NCI-H1694 (cell line): ENCODE measurements at places on chromosomes 6 and 20.

DNA sequence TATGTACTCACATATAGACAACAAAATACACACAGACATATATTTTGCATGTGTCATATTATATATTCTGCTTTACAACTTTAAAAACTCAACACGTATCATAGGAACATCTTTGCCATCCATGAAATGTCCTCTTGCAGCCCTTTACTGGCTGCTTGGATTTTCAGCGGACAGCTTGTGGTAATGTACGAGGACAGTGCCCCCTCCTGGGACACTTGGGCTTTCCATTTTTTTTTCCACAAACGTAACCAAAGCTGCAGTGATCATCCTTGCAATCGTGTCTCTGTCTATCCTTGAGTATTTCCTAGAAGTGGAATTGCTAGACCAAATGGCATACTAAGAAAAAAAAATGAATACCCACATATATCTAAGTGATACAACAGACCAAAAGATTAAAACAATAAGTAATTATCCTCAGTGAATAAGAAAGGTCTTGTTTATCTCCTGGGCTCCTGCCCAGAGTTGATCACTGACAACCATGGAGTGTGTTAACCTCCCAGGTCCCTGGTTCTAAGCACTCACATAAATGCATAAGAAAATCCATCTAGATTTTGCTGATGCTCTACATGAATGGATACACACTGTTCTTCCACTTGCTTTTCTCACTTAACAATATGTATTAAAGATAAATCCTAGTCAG lies 18.1 kb downstream of the BPI start:
- peak; percentile 12 for DNase-seq

DNA sequence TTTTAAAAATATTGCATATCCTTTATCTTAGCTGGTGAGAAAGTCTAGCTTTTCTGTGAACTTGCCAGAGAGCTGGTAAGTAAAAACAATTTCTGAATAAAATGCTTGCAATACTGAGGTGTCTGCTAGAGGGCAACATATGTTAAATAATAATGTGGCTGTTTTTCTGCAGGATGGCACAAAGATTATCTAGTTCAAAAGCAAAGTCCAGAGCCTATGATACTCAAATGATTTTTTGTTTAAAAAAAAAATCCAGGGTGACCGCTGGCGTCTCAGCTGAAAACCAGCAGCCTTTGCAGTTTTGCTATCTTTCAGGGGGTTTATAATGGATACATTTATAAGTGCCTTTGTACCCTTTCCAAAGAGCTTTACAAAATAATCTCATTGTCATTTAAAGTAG lies 194.9 kb downstream of the PHACTR1 start:
- DNase-seq: peak; percentile 16

GRCh38 chr20:24670341-24670872 lies 201.0 kb downstream of the SYNDIG1 start:
- DNase-seq: no peak

DNA sequence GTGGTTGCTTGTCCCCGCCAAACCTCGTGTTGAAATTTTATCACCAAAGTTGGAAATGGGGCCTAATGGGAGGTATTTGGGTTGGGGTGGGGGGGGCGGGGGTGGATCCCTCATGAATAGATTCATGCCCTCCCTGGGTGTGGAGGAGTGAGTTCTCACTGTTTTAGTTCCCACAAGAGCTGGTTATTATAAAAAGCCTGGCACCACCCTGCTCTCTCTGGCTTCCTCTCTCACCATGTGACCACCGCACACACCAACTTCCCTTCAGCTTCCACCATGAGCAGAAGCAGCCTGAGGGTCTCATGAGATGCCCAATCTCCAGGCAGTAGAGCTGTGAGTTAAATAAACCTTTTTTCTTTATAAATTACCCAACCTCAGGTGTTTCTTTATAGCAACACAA lies 111.3 kb downstream of the PRDM1 start:
- no peak for DNase-seq

DNA sequence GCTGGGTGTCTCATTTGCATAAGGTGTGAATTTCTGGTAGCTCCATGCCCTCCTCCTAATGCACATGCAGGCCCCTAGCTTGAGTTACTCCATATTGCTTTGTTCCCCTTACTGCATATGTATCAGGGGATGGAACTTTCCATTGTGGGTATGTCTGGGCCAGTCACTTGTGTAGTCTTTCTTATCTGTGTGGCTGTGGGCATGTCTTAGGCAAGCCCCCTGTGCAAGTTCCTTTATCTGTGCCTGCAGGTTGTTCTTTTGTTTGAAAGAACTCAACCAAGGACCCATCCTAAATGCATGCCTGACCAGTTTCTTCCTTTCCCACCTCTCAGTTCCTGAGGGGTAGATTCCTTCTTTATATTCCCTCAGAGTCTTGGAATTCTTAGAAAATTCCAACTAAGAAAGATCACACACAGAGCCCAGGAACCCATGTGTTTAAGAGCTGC lies 23.6 kb downstream of the MBOAT1 start:
- no peak for DNase-seq
